ENCODE measurements at places on chromosomes 4 and X.
A peak's percentile ranks its signal among the peaks of the same experiment; 100 is the strongest.

GRCh38 chr4:164169591-164169990, 584.3 kb upstream of the SMIM31 start:
- DNase-seq, result peak; percentile 29

- DNase-seq, result no peak
Measured at GRCh38 chr4:83605744-83606172, 69.8 kb downstream of the GPAT3 start.

DNA sequence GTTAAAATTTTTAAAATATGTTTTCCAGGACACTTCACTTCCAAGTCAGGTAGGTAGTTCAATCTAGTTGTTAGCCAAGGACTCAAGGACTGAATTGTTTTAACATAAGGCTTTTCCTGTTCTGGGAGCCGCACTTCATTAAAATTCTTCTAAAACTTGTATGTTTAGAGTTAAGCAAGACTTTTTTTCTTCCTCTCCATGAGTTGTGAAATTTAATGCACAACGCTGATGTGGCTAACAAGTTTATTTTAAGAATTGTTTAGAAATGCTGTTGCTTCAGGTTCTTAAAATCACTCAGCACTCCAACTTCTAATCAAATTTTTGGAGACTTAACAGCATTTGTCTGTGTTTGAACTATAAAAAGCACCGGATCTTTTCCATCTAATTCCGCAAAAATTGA, 49.7 kb downstream of the XIAP start:
- DNase-seq, result no peak

GRCh38 chr4:104915373-104915772, 231.3 kb upstream of the TET2 start:
- DNase-seq, result no peak

- no peak for DNase-seq
Measured at GRCh38 chr4:77175201-77175611, 18.2 kb downstream of the CCNG2 start.

DNA sequence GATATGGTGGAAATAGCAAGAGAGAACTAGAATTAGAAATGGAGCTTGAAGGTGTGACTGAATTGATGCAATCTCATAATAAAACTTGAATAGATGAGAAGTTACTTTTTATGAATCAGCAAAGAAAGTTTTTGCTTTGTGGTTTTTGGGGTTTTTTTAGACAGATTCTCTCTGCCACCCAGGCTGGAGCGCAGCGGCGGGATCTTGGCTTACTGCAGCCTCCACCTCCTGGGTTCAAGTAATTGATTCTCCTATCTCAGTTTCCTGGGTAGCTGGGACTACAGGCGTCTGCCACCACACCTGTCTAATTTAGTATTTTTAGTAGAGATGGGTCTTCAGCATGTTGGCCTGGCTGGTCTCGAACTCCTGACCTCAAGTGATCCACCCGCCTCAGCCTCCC, 23.7 kb upstream of the NEIL3 start:
- no peak for DNase-seq

GRCh38 chrX:1202251-1202650, 10.2 kb downstream of the CRLF2 start:
- no peak for DNase-seq

- no peak for DNase-seq
Measured at GRCh38 chr4:152458801-152459302, 77.0 kb downstream of the FBXW7 start.

DNA sequence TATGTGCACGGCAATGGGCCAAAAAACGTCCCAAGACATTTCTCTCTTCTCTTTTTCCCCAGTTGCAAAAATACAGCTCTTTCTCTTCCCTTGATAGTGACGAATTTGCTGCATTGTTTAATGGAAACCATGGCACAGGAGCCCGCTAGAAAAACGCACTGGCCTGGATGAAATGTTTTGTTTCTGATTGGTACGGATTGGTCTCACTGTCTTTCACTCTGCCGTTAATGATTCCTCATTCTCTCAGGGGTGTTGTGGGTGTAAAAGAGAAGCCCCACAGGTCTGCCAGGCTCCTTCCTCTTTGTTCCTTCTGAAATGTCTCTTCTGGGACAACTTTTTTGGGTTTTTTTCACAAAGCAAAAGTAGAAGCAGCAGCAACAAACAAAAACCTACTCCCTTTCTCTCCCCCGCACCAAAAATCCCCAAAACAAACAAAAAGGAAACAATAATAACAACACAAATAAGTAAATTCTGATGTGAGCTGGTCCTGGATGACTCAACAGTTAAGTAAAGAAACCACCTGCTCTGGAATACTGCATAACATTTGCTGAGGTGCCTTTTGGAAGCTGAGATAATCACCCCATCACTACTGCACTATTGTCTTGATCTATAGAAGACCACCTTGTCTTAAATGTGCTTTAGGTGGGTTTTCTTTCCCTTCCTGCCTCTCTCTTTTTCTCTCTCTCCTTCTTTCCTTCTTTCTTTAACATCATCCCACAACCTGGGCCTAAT, 89.8 kb downstream of the PLAC1 start:
- no peak for DNase-seq

- DNase-seq, result no peak
Measured at GRCh38 chrX:99909946-99910345, 500.1 kb downstream of the PCDH19 start.

GRCh38 chr4:13601848-13602247, 25.7 kb downstream of the BOD1L1 start:
- no peak for DNase-seq

DNA sequence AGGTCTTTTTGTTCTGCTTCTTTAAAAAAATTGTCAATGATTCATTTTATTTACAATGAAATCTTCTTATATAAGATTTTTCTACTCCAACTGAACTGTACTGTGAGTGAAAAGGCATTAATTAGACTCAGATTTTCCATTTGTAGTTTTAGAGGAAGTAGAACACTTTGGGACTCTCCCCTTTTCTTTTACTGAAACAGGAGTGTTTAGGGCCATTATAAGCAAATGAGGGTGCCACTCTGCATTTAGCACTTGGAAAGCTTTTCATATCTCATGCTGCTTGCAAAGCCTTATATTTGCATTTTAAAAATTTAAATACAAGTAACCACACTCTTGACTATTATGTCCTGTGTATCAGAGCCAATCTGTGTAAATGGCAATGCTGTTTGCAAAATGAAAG, 584.3 kb downstream of the KLHL13 start:
- DNase-seq, result no peak

DNA sequence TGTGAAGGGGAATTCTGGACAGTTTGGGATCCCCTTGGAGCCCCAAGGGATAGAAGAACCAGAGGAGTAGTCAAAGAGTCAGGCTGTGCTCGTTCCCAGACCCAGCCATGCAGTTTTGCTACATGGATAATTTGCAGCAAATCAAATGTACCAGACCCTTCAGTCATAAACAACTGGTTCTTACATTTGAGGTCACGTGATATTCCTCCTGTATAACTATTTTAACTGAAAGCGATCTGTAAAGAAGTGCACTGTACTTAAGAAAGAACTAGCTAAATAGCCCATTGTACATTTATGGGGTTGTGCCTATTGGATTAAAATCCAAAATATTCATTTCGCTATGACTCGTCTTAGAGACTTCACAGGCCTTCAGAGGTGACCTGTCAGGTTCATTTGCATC, 550.2 kb upstream of the TENM3 start:
- no peak for DNase-seq

- no peak for DNase-seq
Measured at GRCh38 chr4:81040012-81040659, 9.6 kb downstream of the BMP3 start.

DNA sequence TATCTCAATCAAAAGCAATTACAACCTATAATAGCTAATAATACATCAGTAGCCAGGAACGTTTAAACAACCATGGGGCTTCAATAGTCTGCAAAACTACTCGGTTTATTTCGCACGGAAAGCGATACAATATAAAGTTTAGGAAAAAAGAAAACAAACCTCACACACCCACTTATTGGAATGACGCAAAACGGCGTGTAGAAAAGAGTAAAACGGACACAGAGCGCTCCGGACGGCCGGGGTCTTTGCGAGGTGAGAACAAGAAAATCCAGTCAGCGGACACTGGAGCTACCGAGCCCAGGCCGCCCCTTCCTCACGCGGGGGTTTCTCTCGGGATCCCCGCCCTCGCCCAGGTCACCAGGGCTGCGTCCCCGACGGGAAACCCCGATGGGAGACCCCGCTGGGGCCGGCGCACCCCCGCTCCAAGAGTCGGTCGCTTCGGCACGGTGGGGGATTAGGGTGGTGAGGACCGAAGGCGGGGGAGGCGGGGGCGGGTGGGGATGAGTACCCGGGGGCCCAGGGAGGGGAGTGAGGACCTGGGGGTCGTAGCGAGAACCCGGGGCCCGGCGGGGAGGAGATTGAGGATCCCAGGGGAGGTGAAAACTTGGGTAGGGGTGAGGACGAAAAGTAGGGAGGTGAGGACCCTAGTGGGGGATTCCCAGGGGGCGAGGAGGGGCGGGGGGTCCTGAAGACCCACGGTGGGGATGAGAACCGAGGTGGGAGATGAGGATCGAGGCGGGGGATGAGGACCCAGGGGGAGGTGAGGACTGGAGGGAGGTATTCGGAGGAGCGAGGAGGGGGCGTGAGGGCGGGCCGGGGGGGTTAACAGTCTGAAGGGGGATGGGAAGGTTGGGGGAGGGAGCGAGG, 737 bp downstream of the NELFA start:
- DNase-seq, result no peak

- DNase-seq, result no peak
Measured at GRCh38 chrX:139172731-139173130, 357.8 kb upstream of the F9 start.

GRCh38 chrX:93259029-93259428, 414.3 kb downstream of the NAP1L3 start:
- DNase-seq, result no peak

DNA sequence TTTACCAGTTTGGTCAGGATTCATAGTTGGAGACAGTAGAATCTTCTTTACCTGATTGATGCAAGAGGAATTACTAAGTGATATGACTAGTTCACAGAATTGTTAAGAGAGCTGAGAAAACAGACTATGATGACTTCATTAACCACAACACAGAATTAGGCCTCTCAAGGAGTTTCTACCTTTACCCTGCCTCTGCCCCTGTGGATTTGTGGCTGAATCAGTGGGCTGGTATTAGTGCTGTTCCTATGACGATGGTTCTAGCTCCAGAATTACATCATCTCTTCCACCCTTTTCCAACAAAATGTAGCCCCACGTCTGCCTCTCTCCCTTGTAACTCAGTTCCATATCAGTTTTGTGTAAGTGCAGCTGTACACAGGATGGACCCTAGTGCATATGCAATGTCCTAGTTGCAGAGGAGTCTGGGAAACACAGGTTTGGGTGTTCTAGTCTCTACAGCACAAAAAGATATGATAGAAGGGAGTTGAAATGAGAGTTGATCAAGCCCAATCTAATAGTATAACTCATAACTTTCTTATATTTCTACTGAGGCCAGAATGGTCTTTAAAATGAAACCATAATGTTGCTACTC, 99.3 kb downstream of the ANXA5 start:
- DNase-seq, result peak; percentile 81

- no peak for DNase-seq
Measured at GRCh38 chr4:40564815-40565483, 64.7 kb downstream of the RBM47 start.

GRCh38 chr4:141870152-141870551, 233.8 kb downstream of the IL15 start:
- no peak for DNase-seq

DNA sequence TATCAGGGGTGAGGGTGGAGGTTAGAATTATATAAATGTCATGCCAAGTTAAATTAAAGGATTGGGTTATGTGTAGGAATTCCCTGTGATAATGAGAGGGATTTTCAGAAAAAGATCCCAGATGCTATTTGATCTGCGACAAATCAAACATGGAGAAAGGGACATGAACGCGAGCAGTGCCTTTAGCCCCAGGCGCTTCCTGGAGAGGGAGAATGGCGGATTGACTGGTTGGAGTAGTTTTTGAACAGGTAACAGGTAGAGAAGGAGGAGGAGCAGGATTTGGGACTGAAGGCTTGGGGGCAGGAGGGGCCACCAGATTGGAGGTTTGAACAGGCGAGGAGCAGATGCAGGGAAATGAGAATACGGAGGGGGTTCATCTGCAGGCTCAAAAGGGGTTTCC, 67.1 kb downstream of the LRP2BP start:
- DNase-seq, result no peak

- DNase-seq, result no peak
Measured at GRCh38 chr4:12389604-12390003, 960.9 kb upstream of the HS3ST1 start.

DNA sequence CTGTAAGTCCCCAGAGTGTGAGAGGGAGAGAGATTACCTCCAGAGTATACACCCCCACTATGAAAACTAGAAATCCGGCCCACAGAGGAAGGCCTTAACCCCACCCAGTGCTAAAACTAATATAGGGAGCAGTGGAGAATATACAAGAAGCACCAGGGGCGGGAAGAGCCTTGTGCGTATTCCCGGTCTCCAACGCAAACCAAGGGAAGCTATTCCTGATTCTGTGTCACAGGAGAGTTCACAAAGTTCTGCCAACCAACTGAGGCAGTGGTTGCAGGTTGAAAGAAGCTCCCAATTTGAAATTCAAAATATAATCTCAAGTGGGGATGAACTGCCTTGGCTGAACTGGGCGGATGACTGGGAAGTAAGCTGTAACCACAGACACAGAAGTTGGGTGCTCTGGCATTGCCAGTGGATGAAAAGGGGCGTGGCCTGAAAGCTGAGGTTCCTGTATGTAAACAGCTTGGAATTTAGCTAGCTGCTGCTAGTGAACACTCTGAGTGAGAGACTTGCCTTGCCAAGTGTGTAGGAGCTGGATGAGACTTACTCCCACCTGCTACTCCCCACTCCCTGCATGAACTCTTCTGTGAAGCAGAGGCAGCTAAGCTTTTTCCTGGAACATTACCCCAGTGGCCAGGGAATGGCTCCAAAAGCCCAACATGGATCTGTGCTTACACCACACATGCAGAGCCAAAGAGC, 32.7 kb downstream of the ELF2 start:
- DNase-seq, result peak; percentile 39

All from skeletal muscle cell (primary cell).